ENCODE measurements at places on chromosomes 4 and X.

DNA sequence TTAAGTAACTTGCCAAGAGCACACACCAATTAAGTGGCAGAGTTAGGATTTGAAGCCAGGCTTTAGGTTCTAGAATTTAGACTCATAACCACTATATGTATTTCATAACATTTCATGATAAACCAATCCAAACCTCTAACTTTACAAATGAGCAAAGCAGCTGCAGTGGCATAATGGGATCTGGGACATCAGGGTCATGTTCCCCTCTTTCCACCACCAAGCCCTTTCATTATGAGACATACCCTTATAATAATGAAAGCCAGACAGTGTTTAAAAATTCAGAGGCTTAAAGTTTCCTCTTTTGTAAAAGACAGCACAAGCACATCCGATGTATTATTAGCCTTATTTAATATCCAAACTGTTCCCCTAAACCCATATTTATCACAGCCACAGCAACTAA lies 28.3 kb upstream of the AMELX start:
- DNase-seq: no peak

DNA sequence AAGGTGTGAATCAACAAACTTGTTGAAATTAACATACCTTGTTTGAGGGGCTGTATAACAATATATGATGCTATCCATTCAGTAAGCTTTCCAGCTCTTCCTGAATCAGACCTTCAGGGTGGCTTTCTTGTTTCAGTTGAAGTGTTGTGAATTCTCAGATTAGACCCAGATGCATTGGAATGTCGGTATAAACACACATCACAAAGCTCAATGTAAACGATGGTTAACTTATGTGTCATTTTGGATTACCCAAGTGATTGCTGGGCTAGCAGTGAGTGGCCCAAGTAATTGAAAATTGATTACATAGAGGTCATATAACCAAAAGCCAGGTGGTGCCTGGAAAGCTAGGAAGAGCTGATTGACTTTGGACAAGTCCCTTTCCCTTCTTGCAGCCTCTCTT lies 115.0 kb downstream of the SHROOM4 start:
- DNase-seq: no peak

- DNase-seq: no peak
These were observed 18.9 kb downstream of the AFP start for GRCh38 chr4:73454920-73455319.

DNA sequence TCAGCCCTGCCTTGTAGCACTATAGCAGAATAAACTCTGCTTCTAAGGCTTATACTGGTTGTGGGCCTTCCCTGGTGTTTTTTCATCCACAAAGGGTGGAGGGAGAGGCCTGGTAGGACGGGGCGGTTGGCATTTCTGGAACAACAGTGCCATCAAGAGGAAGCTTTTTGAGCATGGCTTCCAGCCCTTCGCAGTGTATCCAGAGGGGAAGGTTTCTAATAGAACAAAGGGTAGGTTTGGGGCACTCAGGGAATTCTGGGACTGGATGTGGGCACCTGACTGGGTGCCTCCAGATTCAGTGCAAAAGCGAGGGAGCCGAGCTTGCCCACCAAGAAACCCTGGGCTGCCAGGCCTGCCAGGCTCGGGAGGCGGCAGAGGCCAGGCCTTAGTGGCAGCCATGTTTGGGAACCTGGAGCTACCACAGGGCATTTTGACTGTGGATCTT lies 229.6 kb upstream of the AGTR2 start:
- no peak for DNase-seq

DNA sequence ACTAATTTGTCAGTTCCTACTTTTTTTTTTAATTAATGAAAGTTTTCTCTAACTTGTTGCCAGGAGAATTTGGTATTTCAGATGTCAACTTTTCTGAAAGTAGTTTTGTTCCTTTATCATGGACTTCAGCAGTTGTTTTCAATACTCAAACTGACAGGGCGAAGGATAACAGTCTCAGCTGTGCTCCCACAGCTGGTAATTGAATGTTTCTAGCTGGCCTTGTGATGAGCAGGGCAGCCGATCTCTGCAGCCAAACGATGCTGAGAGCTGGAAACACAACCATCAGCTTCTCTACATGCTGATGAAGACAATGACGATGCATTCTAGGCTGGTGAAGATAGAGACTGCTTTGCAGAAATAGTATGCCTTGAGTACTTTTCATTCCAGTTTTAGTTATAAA lies 130.0 kb upstream of the MAP9 start:
- no peak for DNase-seq

DNA sequence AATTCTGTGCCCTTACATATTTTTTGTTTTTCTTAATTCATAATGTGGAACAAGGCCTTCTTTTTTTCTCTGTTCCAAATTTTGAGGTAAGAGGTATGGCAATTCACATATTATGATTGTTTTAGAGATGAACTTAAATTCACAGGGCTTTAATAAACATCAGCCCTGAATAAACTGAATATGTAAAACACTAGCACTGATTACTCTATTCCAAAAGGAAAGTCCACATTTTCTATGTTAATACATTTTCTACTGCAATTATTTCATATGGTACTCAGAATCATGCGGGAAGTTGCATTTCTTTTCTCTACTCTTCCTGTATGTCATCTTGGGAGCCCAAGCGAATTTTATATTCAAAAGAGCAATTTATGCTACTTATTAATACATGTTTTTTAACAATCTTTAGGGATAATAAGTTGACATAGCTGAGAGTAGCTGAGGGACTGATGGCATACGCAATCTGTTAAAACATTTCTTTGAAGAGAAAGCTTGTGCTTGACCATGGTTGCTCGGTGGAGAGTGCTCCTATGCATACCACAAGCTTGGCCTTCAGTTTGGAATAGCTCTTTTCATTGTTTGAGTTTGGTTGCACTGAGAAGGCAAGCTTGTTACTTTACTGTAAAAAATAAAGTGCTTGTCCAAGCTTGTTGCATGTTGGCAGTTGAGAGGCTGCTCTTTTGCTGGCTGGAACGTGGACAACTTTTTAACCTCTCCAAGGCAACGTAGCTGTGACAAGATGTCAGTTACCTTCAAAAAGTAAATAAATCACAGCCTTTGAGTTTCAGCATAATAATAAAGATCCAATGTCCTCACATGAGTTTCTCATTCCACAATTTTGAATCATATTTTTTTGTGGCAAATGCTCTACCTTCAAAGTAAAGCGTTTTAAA lies 196.3 kb upstream of the SPRY1 start:
- no peak for DNase-seq

DNA sequence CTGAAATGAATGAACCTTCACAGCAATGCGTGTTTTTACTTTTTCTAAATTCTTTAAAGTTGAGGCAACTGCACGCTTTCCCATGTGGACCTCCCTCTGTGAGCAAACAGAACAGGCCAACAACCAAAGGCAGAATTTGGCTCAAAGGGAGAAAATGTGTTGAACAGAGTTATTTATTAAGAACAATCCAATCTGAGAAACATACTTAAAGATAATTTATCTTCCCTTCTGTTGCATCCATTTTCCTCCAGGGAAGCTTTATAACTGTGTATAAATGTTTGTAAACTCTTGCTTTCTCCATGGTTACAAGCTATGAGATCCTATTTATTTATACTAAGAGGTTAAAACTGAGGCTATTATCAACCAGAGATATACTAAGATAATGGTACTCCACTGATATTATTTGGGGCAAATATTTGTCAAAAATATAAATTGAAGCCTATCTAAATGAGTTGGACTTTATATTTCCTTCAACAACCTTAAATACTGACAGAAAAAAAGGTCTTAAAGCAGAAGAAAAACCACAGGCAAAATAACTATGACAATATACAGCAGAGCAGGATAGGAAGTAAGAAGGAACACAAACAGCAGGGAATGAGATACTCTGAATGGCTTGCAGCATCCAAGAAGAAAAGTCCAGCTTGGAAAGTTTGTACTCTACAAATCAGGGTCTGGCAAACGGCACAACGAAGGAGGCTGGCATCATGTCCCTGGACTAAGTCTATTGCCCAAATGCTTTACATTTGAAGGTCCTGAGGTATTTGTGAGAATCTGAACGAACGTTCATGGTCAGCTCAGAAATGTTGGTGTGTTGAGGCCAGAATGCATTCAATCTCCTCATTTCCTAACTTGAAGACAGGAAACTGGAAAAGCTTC lies 663.2 kb upstream of the INTU start:
- no peak for DNase-seq

GRCh38 chr4:104491481-104492182 lies 3.1 kb downstream of the CXXC4 start:
- DNase-seq: no peak

- DNase-seq: peak; percentile 23
These were observed 1.2 kb downstream of the PROM1 start for GRCh38 chr4:16082426-16083240.

- no peak for DNase-seq
These were observed 37.1 kb upstream of the AMOT start for GRCh38 chrX:112877771-112878173.

DNA sequence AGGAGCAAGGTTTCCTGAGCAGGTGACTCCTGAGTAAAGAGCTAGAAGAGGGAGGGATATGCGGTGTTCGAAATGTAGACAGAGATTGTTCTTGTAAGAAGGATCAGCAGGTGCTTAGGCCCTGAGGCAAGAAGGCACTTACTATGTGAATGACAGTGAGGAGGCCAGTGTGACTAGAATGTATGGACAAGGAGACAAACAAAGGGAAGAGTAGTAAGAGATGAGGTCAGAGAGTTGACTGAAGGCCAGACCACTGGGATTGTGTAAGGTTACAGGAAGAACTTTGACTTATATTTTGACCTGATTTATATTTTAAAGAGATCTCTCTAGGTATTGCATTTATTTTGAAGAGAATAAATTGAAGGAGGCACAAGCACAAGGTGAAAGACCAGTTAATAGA lies 118.4 kb upstream of the ENPEP start:
- DNase-seq: no peak

- DNase-seq: no peak
These were observed 91.7 kb upstream of the HPGD start for GRCh38 chr4:174613979-174614378.

DNA sequence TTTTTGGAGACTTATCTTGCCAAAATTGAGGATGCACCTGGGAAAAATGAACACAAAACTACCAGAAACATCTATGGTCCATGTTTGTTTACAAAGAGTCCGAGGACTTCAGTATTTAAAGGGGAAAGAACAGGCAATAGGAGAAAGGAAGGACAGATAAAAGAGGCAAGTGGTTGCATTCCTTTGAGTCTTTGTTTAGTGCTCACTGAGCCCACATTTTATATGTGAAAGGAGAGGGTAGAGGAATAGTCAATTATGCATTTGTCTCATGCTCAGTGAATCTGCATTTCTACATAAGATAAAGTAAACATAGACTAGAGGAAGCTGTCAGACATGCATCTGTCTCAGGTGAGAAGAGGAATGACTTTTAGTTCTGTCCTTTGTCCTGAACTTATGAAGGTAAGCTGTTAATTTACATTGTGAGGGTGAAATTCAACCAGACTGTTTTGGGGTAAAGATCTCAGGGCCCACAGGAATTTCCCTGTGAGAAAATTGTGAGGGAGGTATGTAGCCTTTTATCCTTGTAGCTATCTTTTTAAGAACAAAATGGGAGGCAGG lies 4.5 kb downstream of the DMP1 start:
- no peak for DNase-seq

GRCh38 chrX:53078943-53079342 lies 3.2 kb upstream of the TSPYL2 start:
- no peak for DNase-seq

GRCh38 chrX:12954981-12955380 lies 19.9 kb upstream of the TMSB4X start:
- DNase-seq: no peak

GRCh38 chr4:154622598-154622997 lies 10.1 kb upstream of the FGG start:
- no peak for DNase-seq

GRCh38 chr4:167233685-167234315 lies 494 bp downstream of the SPOCK3 start:
- no peak for DNase-seq

- DNase-seq: no peak
These were observed 77.3 kb downstream of the ARSJ start for GRCh38 chr4:113901994-113902787.

GRCh38 chrX:17596546-17597205 lies 140.6 kb upstream of the SCML1 start:
- DNase-seq: no peak

DNA sequence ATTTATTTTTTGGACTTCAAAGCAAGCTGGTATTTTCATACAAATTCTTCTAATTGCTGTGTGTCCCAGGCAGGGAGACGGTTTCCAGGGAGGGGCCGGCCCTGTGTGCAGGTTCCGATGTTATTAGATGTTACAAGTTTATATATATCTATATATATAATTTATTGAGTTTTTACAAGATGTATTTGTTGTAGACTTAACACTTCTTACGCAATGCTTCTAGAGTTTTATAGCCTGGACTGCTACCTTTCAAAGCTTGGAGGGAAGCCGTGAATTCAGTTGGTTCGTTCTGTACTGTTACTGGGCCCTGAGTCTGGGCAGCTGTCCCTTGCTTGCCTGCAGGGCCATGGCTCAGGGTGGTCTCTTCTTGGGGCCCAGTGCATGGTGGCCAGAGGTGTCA lies 15.3 kb downstream of the FGFR3 start:
- no peak for DNase-seq

DNA sequence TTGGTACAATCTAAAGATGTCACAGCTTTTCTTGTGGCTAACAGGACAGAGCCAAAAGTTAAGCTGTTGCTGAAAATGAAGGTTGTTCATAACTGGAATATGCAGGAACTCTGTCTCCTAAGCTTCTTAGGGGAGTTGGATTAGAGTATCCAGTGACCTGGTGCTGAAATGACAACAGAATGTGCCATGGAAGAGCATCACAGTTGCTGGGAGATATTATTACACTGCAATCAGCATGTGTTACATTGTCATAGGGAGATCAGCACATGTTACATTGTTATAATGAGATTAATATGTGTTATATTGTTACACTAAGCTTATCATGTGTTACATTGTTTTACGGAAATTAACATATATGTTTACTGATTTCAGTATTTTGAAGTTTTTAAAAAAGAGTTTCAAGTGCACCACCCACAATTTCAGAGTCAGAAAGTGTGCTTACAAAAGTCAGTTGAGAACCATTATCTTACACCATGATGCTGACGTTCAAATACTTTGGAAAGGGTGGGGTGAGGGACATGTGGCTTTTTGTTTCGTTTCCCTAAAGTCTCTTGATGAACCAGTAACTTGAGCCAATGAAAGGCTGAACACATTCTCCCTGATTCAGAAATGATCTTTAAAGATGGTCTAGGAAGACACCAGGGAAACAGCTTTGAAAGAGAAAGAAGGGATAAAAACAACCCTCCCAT lies 113.4 kb downstream of the DRD5 start:
- DNase-seq: no peak

GRCh38 chrX:31356275-31357212 lies 284.7 kb upstream of the FTHL17 start:
- no peak for DNase-seq

- DNase-seq: no peak
These were observed 29.0 kb upstream of the CLNK start for GRCh38 chr4:10713591-10713990.

DNA sequence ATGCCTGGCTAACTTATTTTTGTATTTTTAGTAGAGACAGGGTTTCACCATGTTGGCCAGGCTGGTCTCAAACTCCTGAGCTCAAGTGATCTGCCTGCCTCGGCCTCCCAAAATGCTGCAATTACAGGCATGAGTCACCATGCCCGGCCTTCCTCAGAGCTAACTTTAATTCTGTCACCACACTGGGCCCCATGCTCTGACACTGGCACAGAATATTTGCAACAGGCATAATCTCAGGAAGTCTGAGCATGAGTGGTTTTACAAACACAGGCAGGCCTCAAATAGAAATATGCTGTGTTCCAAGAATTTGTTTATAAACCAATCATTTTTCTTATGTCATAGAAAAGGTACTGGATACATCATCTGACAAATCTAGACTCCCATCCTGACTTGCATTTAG lies 32.7 kb upstream of the FAM9C start:
- DNase-seq: no peak

- no peak for DNase-seq
These were observed 426.6 kb downstream of the SPRY1 start for GRCh38 chr4:123823244-123823643.
